ENCODE measurements at places on chromosomes 11 and 22.

GRCh38 chr11:122453586-122453985, 201.9 kb upstream of the UBASH3B start:
- DNase-seq: no peak

GRCh38 chr22:29224121-29224858, 18.6 kb downstream of the EMID1 start:
- no peak for DNase-seq

GRCh38 chr11:70572974-70573260, 174.6 kb downstream of the CTTN start:
- no peak for DNase-seq

DNA sequence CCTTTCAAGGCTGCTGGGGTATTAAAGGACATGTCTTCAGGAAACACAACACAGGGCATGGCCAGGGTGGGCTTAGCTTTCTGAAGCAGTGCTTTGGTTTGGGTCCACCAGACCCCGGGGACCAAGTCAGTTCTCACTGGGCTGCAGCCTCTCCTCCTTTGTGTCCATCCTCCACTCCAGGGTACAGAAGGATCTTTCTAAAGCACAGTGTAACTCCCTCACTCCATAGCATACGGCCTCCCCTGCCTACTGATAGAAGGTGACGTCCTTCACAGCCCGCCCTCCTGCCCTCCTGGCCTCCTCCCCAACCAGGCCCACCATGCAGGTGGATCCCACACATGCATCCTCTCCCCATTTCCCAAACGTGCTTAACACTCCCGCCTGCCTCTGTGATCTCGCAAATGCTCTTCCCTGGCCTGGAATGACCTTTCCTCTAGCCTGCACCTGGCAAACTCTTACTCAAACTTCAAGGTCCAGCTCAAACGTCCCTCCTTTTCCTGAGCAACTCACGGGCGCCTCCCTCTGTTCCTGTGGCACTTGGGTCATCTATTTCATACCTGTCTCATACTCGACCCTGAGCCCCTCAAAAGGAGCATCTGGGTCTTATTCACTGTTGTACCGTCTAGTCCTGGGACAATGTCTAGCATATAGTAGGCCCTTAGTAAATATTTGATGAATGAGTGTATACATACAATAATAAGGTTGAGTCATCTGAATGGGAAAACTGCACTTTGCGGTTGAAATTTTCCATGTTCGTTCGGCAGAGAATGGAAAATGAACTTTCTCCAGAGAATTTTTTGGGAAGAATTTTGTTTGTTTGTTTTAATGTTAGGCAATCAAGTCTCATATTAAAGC, 187.7 kb downstream of the EFCAB6 start:
- DNase-seq: no peak

- DNase-seq: no peak
Observed at GRCh38 chr11:95680169-95680929, 109.2 kb downstream of the FAM76B start.

DNA sequence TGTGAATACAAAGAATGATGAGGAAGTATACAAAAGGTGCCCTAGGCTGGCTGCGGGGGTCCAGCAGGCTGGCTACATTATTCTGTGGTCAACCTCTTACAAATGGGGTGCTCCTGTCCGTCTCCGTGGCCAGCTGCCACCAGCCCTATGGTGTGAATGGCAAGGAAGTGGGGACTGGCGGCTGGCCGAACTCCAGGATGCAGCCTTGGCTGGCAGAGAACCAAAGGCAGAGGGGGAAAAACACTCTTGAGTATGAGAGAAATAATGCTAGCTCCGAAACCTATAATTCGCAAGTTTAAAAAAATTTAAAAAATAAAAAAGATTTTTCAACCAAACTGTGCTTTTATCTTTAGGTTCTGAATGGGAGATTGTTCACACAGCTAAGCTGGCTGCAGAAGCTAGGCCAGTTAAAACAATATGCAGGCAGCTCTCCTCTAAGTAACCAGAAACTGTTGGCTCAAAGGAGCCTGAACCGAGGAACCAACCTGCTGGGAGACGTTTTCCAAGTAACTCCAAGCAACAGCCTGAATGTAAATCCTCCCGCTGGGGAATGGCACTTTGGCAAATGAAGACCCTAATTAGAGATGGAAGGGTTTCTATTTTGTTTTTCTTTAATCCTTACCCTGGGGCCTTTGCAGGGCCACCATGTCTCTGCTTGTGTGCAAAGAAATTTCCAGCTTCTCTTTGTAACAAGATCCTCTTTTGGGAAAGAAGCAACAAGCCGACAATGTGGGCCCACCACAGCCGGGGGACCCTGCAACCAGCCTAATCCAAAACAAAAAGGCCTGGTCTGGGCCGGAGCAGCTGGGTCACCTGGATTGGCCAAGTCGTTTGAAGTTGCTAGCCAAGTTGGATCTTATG, 50.2 kb downstream of the C22orf31 start:
- no peak for DNase-seq

- DNase-seq: no peak
Observed at GRCh38 chr11:766106-766935, 11.0 kb downstream of the GATD1 start.

- no peak for DNase-seq
Observed at GRCh38 chr11:69278091-69278867, 15.7 kb upstream of the MYEOV start.
